ENCODE measurements at places on chromosomes 11 and 22.
A peak's percentile ranks its signal among the peaks of the same experiment; 100 is the strongest.

- DNase-seq: no peak
These were observed 100.7 kb upstream of the SEZ6L start for GRCh38 chr22:26068571-26068970.

DNA sequence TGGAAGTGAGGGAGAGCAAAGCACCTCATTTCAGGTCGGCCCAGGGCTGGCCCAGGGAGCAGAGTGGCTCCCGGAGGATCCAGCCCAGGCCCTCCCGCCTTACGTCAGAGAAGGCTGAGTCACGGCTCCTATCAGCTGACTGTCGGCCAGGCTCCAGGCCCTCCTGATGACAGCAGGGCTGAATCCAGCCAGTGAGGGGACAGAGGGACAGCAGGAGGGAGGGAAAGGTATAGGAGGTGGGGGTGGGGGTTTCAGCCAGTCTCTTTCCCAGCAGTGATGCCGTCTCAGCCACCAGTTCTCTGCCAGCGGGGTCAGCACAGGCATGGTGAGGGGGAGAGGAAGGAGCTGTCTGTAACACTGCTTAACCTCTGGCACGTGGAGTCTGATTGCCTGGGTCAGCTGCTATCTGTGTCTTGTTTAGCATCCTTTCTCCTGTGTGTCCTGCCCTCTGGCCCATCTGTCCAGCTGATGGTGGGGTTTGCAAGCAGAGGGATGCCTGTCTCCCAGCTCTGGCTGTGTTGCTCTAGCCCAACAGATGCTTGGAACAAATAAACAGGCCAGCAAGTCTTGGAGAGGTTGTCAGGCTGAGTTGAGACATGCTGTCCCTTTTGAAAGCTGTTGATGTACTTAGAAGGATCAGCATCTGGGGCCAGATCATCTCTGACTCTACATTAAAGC, 74.0 kb downstream of the ADAMTS15 start:
- DNase-seq: peak; percentile 79

DNA sequence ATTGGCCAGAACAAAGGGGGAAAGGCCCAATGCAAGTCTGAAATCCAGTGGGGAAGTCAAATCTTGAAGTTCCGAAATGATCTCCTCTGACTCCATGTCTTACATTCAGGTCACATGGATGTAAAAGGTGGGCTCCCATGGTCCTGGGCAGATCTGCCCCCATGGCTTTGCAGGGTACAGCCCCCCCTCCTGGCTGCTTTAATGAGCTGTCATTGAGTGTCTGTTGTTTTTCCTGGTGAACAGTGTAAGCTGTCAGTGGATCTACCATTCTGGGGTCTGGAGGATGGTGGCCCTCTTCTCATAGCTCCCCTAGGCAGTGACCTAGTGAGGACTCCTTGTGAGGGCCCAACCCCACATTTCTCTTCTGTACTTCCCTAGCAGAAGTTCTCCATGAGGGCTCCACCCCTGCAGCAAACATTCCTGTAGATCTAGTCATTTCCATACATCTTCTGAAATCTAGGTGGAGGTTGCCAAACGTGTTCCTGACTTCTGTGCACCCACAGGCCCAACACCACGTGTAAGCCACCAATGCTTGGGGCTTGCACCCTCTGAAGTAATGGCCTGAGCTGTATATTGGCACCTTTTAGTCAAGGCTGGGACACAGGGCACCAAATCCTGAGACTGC, 9.3 kb downstream of the CARD18 start:
- no peak for DNase-seq

- no peak for DNase-seq
These were observed 28.2 kb downstream of the SIK3 start for GRCh38 chr11:117070016-117070415.

- DNase-seq: no peak
These were observed 2.2 kb downstream of the CD6 start for GRCh38 chr11:60973699-60974098.

DNA sequence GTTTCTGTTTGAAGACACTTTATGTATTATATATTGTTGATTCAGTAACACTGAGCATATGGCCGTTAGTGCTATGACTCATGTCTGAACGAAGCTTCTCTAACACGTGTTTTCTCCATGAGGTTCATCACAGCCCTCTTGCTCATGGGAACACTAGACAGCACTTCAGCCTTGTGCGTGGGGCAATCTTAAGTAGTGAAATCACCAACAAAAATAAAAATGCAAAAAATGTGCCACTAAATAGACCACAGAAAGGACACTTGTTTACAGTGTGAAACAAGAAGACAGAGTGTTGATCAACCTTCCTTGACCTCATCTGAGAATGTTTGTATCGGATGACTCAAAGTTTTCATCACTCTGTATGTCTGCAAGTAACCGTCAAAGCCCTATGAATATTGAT, 94.5 kb downstream of the FDX1 start:
- DNase-seq: no peak

- no peak for DNase-seq
These were observed 118.4 kb downstream of the TEAD1 start for GRCh38 chr11:12792590-12792989.

- no peak for DNase-seq
These were observed 9.6 kb upstream of the EIF3D start for GRCh38 chr22:36538529-36538928.

GRCh38 chr11:102452461-102453301, at the start of gene TMEM123:
Gene TMEM123 (minus strand): TSS chr11:102452765. CDS start chr11:102452623, 142 bp downstream.
- DNase-seq: peak; percentile 82

- peak; percentile 62 for DNase-seq
These were observed 124.3 kb downstream of the TRIM29 start for GRCh38 chr11:120013325-120014250.

Measured in pancreas (tissue), 10 donors.